T-helper 1 cell (primary cell): ENCODE measurements at places on chromosomes 1 and 21.

- no peak for DNase-seq
Measured at GRCh38 chr1:114427612-114428011, 83.4 kb downstream of the TRIM33 start.

DNA sequence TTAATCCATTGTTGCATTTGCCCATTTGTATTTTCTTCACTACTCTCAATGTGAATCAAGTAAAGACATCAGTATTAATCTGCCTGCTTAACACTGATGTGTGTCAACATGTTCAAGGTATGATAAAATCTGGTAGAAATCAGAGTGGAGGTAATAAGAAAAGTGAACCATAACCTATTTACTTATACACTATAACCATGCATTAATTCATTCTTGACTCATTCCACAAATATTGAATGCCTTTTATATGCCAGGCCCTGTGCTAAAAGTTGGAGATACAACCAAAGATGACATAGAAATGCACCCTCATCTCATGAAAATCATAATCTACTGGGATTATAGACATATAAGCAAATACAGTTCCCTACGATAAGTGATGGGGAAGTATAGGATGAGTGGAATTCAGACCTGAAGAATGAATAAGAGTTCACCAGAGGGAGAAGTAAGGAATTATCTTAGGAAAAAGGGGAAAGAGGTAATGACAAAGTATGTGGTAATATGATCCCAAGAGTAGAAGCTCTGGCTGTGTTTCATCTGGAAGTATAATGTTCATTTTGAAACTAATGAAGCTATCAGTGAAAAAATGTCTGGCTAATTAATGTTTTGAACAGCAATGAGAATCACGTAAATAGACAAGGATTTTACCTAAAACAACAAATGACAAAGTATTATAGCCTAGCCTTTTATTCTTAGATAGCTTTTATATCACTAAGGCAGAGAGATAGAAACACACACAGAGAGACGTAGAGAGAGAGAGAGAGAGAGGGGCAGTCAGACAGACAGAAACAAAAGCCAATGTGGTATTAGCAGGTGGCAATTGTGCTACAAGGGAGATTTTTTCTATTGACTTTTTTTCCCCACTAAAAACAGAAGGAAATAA, 7.0 kb upstream of the RWDD3 start:
- no peak for DNase-seq

GRCh38 chr1:209505044-209505443, 78.5 kb upstream of the CAMK1G start:
- DNase-seq, result no peak

DNA sequence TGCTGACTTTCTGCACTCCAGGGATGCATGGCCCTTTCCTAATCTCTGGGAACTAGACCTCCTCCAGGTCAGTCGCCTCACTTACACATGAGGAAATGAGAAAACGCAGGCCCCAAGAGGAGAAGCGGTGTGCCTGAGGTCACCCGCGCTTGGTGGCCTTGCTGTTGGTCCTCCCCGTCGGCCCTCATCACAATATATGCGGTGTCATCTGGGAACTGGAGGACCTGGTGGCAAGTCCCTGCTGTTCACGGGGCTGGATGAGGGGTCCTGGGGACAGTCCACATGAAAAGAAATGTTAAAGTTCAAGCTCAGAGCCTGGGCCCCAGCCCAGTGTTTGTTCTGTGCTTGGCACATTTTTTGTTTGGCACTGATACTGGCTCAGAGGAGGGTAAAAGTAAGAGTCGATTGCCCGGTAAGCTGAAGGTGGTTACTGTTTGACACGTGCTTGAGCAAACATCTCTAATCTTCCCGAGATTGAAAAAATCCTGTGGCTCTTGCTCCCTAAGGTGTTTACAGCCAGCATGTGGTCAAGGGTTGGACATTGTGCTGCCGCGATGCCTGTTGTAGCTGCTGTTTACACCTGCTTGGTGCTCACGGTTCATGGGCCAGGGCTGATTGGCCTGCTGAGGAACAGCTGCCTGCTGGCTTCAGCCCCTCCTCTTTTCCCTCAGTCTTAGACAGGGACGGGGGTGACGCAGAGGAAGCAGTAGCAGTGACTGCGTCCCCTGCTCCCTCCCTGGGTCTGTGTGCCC, 5.2 kb downstream of the COQ8A start:
- no peak for DNase-seq

DNA sequence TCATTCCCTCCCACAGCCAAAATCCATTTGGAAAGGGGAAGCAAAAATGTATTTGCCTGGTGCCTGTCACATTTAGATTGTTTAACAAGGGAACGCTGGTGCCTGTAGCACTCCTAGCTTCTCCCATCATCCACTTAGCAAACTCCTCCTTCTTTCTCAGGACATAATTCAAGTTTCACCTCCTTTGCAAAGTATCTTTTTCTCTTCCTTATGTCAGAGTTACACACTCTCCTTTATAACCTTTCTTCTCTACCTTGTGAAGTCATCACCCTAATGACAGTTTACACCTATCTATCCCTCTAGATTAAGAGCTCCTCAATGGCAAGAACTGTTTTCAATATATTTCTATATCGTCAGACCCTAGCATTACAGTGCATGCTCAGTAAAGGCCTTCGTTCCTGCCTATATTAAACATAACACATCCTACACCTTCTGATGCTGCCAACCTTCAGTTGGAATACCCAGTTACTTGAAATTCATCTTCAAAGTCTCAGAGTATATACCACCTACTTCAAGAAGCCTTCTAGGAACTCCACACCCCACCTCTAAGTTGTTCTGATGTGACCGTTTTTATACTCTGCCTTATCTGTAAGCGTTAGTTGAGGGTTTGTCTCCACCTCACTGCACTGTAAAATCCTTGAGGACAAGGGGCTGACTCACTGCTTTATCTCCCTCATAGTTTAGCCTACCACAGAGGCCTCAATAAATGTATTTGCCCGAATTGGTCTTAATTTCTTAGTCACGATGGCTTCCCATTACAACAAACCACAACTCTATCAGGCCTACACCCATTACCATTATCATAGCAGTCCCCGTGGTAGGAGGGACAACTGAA, 1.0 kb upstream of the EPS15 start:
- no peak for DNase-seq

DNA sequence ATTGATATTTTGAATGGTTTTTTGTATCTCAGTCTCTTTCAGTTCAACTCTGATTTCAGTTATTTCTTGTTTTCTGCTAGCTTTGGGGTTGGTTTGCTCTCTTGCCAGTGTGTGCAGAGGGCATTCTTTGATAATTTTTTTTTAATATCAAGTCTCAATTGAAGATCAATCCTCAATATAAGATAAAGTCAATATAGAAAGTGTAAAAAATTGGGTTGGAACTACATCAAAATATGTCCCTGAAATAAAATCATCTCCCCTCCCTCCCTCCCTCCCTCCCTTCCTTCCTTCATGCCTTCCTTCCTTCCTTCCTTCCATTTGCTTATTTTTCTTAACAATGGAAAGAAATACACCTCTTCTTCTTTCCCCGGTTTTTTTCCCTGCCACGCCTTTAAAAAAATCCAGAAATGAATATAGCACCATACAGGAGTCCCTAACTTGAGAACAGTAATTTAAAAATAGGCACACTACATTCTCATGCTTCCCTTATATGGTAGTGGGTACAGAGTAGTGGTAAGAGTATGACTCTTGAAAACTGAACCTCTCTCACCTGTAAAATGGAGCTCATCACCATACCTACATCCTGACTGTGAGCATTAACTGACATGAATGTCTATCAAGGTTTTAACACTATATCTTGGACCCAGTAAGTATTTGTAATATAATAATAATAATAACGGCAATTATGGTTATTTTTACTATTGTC, 221.9 kb downstream of the GIPC2 start:
- no peak for DNase-seq
